SK-N-SH treated with all-trans-retinoic acid at 6 μM for 48 hours (cell line): ENCODE measurements at places on chromosomes 16 and 17.
A peak's percentile ranks its signal among the peaks of the same experiment; 100 is the strongest.

GRCh38 chr17:2125013-2125535, 70.2 kb downstream of the HIC1 start:
- no peak for ATAC-seq

DNA sequence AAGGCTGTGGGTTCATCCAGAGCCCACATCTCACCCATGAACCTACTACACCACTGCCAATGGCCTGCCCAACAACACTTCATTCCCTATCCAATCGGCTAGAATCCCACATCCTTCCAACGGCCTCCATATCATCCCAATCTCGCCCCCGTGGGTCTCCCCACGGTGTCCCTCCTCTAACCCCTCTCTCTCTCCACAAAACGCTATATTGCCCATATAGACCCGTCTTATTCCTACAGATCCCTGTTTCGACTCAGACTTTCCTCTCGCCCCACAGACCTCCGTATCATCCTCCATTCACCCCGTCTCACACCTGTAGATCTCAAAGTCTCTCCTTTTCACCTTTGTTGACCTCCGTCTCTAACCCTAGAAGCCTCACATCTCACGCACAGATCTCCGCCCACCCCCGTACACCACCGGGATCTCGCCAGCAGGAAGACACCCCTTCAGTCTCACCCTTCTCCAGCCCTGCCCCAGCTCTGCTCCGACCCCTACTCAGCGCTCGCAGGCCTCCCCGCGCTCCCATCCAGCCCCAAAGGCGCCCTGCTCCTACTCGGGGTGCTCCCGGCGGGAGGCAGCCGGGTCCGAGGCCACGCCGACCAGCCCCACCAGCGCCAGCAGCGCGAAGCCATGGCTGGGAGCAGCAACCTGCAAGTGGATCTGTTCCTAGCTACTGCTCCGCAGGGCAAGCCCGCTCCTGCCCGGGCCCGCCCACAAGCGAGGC, at the start of gene FDXR:
TSS of gene FDXR (minus strand) at position 682 of the 724 bp plus-strand sequence. CDS start at position 632, 50 bp downstream.
- ATAC-seq, result peak; percentile 87

DNA sequence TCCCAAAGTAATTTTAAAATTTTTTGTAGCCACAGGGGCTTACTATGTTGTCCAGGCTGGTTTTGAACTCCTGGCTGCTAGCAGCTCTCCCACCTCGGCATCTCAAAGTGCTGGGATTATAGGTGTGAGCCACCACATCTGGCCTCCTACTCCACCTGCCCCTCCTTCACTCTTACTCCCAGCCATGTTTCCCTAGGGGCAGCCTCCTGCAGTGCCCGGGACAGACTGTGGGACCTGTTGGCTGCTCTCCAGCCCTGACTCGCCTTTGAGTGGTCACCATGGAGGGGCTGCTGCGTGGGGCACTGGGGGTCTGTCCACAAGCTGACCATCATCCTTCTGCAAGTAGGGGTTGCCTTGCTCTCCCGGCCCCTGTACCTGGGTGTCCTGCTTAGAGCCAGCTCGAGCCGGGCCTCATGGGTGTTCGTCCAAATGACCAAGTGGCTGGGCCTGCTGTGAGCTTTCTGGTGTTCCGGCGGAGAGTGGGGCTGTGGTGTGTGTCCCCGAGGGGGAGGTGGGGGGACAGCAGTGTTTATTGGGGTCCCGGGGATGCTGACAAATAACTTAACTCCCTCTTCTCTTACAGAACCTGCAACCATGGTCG, 16.6 kb downstream of the SPIRE2 start:
- ATAC-seq, result no peak

GRCh38 chr17:61368832-61369450, 30.7 kb upstream of the TBX2 start:
- no peak for ATAC-seq

GRCh38 chr17:17001874-17002520, 30.1 kb upstream of the TNFRSF13B start:
- ATAC-seq, result peak; percentile 95

DNA sequence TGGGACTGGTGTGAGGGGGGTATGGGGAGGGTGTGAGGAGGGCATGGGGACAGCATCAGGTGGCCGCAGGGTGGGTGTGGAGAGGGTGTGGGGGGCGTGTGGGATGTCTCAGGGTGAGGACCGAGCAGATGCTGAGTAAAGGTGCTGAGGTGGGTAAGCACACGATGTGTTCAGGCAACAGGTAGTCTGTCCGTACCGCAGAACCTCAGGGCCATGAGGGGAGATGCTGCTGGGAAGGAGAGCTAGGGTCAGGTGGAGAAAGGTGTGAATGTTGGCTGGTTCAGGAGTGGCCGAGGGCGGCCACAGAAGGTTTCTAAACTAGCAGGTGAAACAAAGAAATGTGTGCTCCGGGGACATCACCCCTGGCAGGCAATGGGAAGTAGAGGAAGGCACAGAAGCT, 80.0 kb upstream of the CDH5 start:
- ATAC-seq, result no peak

DNA sequence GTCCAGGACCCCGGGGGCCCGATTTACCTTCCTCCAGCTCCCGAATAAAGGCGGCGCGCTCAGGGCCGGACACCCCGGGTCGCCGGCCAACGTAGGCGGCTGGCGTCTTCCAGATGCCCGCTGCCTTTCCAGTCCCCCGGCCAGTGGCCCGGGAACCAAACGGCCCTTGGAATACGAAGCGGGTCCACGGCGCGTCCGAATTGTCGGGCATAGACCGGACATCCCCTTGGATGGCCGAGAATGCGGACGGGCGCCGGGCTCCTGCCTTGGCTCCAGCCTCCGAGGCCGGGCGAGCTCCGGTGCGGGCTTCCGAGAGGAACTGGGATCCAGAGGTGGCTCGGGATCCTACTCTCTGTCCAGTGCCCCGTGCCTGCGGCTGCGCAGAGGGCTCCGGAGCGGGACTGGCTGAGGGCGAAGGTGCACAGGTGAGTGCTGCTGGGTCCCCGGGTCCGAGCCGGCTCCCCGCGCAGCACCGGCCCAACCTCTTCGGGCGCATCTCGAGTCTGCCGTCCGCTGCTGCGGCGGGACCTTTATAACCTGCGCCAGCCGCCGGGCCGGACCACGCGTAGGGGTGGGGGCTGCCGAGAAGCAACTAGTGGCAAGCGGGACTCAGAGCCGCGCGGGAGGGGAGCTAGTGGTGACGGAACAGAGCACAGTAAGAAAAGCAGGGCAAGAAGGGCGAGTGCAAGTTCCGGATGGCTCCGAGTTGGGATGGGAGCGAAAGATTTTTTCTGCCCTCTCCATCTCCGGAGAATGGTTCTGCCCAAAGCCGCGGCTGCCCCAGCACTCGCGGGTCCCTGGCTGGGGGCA, at the start of gene HAP1:
TSS of gene HAP1 (minus strand) at position 505 of the 810 bp plus-strand sequence. CDS start at position 496, 9 bp downstream.
- peak; percentile 58 for ATAC-seq

- no peak for ATAC-seq
These were observed 996 bp downstream of the MLKL start for GRCh38 chr16:74699666-74700065.

GRCh38 chr16:14219983-14220382, 148.9 kb downstream of the MRTFB start:
- no peak for ATAC-seq

GRCh38 chr16:72961115-72961832, 86.7 kb downstream of the ZFHX3 start:
- ATAC-seq, result peak; percentile 35; the same call in 1 of the 3 replicates

DNA sequence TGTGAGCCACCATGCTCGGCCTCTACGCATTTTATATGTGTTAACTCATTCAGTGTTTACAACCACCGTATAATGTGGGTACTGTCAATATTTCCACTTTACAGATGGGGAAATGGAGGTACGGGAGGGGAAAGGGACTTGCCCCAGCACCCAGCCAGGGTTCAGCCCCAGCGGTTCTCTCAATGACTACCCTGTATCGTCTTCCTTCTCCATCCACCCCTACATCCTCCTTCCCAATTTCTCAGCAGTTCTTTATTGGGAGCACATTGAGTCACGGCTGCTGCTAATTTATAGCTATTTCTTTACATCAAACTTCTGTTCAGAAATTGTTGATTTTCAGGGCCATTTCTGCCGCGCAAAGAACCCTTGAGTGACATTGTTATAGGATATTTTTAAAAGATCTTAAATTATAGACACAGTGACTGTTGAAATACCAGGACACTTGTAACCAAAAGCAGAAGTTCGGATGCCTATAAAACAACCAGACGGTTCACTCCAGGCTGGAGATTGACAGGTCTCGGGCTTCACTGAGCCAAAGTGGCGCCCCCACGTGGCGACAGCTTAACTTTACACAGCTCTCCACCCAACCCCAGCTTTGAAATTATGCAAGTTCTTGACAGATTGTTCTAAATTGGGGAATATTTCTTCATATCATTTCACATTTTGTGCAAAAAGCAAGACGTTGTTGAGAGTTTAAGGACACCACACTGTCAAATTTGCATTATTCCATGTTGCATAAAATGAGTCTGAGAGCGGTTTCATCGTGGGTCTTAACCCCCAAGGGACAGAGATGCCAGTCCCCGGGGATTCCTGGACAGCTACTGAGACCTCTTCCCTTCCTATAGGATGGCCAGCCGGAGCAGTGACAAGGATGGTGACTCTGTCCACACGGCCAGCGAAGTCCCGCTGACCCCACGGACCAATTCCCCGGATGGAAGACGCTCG, 11.8 kb downstream of the SYT17 start:
- ATAC-seq, result peak; percentile 88

DNA sequence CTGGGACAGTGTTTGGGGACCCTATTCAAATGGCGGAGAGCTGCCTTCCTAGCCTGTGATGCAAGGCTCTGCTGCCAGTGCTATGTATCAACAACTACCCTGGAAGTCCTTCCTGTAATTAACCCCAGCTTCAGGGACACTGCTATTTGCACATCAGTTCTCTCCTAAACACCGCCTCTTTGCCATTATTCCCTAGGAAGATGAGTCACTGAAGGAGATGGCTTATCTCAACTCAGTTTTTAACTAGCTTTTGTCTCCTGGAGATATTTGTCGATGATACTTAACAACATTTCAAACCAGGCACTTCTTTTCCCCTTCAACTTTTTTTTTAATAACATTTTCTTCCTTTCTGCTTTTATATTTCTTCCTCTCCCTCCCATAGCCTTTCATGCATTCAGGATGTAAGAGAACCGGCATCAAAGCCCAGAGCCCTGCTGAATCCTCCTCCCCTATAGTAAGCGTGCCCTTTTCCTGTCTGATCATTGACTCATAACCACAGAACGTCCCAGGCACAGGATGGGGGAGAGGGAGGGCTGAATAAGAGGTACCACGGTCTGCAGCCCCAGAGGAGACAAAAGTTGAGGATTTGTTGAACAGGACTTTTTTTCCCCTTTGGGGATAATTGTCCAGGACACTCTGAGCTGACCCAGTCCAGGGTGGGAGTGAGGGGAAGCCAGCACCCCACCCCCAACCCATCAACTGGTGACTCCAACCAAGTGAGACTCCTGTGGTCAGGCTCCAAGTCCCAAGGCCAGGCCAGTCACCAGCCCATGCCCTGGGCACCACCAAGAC, 387.8 kb upstream of the SALL1 start:
- ATAC-seq, result peak; percentile 95

DNA sequence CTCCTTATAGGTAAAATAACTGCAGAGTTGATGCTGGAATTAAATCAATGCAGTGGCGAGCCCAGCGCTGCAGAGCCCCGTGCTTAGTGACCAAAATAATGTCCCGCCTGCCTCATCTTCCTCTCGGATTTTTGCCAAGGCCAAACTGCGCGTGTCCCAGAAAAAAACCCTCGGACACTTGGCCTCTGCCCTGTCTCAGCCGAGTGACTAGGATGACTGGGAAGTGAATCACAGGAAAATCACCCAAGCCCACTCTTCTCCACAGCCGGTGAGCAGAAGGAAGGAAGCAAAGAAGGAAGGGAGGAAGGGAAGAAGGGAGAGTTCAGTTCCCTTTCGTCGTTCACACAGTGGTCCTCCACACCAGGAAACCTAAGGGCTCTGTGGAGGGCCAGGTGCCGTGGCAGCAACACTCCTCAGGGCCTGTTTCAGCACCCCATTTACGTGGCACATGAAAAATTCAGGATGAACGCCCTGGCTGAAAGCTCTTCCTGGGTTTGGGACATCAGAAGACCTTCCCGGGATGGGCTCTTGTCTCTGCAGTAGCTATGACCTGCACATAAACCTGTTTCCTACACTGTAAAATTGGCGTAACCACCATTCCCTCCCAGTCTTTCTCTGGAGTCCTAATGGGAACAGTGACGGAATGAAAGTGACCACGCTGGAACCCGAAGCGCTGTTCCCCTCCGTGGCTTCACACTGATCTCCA, 25.4 kb upstream of the HOXB13 start:
- peak; percentile 6; the same call in 2 of the 3 replicates for ATAC-seq

GRCh38 chr17:35577830-35578196, 558 bp downstream of the PEX12 start:
- peak; percentile 38 for ATAC-seq

GRCh38 chr17:57880086-57880456, 30.2 kb upstream of the MRPS23 start:
- no peak for ATAC-seq

DNA sequence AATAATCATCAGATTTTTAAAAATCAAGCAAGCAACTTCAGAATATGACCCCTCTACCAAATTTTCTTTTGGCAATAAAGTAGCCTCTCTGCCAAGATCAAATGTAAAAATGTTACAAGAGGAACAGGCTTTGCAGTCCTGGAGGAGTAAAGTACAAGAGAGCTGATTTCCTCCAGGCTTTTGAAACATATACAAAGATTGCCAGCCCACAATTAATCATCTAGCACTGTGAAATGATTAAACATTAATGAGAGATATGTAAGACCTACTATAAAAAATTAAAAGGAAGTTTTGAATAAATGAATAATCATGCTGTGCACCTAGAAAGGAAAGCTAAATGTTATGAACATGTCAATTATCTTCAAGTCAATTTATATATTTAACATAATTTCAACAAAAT, 26.3 kb downstream of the TXNDC11 start:
- no peak for ATAC-seq

DNA sequence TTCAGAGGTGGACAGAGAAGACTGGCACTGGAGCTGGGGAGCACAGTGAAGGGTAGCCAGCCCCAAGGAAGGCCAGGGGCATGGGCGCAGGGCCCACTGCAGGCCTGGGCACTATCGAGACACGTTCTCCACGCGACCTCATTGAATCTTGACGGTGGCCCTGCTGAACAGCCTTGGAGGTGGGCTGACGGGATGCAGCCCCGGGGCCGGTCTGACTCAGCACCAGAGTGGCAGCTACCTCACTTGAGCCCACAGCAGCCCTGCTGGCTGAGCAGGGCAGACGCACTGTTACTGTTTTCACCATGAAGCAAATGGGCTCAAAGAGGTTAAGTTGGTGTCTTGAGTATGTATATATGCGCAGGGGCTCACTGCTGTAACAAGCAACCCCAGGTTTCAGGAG, 78.8 kb upstream of the FOXF1 start:
- ATAC-seq, result no peak

- ATAC-seq, result peak; percentile 54
These were observed 7.5 kb downstream of the SLC16A3 start for GRCh38 chr17:82236142-82236971.

GRCh38 chr16:73531021-73531420, 483.1 kb upstream of the ZFHX3 start:
- no peak for ATAC-seq

- no peak for ATAC-seq
These were observed 133.4 kb downstream of the SPACA3 start for GRCh38 chr17:33124871-33125551.

GRCh38 chr16:66440271-66440802, 13.2 kb downstream of the BEAN1 start:
- no peak for ATAC-seq
